ENCODE measurements at places on chromosomes 1 and 21.

- DNase-seq = peak; percentile 98
Observed at GRCh38 chr1:11908095-11908675, 18.0 kb downstream of the KIAA2013 start.

GRCh38 chr1:181608386-181608785 is 125.1 kb downstream of the CACNA1E start:
- DNase-seq = no peak

- DNase-seq = peak; percentile 57
Observed at GRCh38 chr21:31098576-31099005, 60.3 kb upstream of the KRTAP19-8 start.

- DNase-seq = no peak
Observed at GRCh38 chr1:157166590-157166989, 28.4 kb upstream of the ETV3 start.

DNA sequence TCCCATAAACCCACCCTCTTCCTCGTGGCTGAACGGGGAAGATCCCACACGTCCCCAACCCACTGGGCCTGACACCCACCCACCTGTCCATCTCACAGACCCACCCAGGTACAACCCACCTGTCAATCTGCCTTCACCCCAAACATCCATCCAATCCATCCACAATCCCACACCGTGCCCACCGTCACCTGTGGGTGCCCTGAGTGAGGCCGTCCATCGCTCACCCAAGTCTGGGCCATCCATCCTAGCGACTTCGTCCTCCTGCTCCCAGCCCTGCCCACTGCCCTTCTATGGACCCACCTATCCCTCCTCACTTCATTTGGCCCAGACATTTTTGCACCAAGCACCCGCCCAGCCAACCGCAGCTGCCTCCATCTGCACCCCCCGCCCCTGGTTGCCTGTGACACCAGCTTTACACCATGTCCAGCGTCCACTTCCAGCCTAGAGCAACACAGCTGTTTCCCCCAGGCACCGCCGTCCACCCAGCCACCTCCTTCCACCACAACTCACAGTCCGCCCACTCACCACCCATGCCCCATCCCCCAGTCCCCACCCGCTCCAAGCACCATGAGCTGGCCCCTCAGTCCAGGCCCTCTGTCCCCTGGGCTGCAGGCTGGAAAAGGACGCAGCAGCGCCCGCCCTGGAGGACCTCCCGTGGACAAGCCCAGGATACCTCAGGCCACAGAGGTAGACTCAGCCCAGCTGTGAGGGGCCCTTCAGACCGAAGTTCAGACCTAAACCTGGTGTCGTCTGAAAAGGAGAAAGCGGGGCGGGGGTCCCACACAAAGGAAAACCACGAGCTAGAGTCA is 7.7 kb downstream of the TTLL10 start:
- DNase-seq = no peak

DNA sequence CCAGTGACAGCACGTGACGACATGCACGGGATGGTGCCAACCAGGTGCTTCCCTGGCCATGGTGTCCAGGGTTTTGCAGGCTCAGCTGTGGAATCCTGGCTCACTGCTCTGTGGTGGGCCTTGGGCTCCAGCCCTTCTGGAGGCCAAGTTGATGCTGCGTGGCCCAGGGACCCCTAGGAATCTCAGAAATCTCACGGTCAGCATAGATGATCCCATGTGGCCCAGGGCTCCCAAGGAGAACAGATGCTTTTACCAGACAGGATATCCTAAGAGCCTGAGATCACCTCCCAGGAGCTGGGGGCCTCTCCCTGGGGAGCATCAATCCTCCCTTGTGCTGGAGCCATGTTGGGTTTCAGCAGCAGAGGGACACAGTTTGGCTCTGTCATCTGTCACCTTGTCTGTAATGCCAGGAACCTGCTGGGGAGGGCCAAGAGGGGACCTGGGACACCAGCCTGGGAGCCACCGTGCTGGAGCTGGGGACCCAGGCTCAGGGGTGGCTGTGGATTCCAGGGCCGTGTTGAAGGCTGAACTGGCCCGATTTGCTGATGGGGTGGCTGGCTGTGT is 63.9 kb downstream of the TRIM11 start:
- no peak for DNase-seq

DNA sequence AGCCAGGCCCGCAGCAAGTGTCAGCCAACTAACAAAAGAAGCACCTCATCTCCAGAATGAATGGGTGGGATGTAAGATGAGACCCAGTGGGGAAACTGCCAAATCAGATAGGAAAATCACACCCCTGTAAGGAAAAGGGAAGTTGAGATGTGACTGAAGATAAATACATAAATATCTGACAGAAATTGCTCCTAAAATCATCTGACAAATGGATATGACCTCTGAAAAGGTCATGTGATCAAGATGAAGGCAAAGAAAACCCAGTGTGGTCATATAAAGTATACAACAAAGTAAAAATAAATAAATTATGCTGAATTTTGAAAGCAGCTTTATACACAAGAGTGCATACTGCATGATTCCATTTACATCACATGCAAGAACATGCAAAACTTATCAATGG is 12.7 kb downstream of the SIPA1L2 start:
- DNase-seq = no peak

DNA sequence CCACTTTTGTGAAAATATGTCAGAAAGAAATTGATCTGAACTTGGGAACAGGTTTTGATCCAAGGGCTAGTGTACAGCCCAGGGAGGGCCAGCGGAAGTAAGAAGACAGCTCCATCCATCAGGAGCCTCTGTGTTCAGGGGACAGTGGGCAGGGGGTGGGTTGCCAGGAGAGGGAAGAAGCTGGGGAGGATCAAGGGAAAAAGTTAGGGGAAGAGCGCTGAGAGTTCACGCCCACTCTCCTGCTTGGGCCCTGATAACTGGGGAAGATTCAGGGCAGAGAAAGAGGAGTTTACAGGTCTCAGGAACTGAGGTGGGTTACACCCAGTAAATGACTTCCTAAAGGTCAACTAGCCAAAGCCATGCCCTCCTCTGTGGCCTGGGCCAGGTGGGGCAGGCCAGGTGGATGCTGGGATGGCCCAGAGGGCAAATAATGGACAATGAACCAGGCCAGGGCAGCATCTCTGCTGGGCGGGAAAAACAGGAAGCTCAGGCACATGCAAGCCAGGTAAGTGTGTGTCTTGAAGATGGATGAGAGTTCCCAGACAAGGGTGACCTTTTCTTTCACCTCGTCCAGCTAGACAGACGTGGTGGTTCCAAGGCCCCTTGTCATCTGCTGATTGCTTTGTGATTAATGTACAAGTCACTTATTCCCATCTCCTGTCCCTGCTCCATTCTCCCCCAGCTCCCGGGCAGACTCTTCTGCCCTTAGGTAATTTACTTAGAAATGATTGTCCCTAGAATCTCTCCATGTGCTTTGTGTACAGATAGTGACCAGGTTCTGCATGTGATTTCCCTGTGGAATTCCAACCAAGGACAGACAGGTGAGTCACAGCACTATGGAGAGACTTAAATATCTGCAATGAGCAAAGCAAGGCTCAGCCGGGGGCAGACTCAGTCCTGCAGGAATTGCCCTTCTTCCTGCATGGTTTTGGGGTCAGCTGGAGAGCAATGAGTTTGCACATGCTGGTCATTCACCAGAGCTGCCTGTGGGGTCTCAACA is 57.0 kb downstream of the MDM4 start:
- DNase-seq = peak; percentile 45

DNA sequence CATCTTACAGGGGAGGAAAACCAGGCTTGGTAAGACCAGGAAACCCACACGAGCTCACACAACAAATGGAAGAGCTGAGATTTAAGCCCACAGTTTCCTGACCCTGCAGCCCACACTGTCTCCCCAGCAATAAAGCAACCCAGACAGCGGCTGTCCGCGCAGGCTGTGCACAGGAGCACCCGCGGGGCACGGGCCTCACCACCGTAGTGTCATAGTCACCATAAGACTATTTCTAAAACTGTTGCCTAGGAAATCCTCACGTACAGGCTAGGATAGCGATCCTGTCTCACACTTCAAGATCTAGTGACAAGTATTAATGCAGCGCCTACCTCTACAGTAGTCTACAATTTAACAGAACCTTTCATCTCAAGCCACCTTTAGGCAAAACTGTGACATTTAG is 54.0 kb upstream of the SYT6 start:
- DNase-seq = no peak

DNA sequence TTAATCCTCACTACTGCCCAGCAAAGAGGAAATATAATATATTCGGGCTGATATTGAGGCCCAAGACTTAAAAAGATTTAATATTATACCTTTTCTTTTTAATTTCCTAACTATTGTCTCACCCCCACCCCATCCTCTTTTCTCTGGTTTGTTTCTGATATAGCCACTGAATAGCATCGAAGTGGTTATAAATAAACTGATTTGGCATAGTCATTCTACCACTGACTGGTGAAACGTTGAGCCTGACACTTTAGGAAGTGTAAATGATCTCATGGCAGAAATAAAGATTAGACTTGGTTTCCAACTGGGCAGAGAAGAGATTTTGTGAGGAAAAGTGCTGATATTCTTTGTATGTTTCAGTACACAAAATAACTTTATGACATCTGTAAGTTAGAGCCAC is 39.3 kb downstream of the DTL start:
- DNase-seq = no peak

GRCh38 chr1:67784545-67785186 is 48.6 kb downstream of the GNG12 start:
- peak; percentile 42 for DNase-seq

GRCh38 chr1:108199201-108199691 is 897 bp downstream of the SLC25A24 start:
- peak; percentile 31 for DNase-seq

- peak; percentile 62 for DNase-seq
Observed at GRCh38 chr1:43238085-43238484, 31.7 kb upstream of the TMEM125 start.

- DNase-seq = no peak
Observed at GRCh38 chr1:14614341-14614740, 15.9 kb downstream of the KAZN start.

- peak; percentile 93 for DNase-seq
Observed at GRCh38 chr1:44072204-44072603, 40.9 kb upstream of the SLC6A9 start.

DNA sequence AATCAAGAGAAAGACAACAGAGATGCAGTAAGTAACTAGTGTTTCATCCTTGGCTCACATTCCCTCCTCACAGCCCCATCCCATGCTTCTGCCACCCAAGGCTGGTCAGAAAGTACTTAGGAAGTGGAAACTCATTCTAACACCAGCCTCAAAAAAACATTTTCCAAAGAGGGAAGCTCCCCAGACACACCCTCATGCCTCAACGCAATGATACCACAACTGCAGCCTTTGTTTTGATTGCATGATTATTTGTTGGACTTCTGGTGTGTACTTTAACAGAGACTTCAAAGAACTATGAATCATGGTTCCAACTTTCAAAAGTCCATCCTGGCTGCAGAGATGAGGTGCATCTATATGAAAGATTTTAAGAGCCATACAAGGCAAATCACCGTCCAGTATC is 45.2 kb upstream of the KCNA3 start:
- DNase-seq = no peak

GRCh38 chr1:65558215-65558614 is 137.7 kb downstream of the LEPR start:
- peak; percentile 10 for DNase-seq

GRCh38 chr1:18885311-18886002 is 16.9 kb downstream of the ALDH4A1 start:
- DNase-seq = no peak

DNA sequence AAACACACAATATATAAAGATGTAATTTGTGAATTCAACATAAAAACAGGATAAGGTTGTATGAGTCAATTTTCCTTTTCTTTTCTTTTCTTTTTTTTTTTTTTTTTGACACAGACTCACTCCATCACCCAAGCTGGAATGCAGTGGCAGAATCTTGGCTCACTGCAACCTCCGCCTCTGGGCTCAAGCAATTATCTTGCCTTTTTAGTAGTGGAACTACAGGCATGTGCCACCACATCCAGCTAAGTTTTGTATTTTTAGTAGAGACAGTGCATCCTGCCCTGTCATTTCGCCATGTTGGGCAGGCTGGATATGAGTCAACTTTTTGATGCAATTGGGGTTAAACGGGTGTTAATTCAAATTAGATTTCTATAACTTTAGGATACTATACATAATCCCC is 10.3 kb upstream of the SPRR2B start:
- no peak for DNase-seq

GRCh38 chr1:229117664-229118300 is 153.1 kb upstream of the RAB4A start:
- peak; percentile 27 for DNase-seq

DNA sequence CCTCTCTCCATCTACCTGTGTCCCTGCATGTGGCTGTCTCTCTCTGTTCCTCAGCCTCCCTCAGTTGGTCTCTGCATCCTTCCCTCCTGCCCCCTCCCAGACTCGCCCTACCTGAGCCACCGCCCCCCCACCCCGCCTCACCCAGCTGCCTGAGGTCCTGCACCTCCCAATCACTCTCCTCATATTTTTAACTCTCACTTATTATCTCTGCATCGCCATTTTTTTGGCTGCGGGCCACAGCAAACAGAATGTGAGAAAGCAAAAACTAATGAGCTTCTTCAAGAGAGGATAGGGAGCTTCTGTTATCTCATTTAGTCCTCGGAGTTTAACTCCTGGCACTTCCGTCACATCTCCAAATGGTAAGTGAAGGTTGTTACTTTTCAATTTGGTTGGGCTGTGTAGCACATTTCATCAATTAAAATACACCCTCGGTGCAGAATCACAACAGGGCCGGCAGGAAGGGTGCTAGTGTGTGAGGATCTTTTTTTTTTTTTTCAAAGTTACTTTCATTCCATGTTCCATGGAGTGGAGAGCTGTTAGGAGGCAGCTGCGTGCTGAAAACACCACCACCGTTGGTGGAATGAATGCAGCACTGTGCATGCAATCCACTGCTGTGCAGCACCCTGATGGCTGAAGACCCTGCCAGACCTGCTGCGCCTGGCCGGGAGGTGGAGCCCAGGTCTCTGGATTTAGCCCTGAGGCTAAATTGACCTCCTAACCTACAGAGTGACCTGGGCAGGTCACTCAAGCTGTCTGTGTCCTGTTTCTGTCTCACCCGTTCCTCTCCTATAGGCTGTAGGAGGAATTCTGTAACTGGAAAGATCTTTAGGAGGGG is 157.2 kb upstream of the NFIA start:
- DNase-seq = no peak

DNA sequence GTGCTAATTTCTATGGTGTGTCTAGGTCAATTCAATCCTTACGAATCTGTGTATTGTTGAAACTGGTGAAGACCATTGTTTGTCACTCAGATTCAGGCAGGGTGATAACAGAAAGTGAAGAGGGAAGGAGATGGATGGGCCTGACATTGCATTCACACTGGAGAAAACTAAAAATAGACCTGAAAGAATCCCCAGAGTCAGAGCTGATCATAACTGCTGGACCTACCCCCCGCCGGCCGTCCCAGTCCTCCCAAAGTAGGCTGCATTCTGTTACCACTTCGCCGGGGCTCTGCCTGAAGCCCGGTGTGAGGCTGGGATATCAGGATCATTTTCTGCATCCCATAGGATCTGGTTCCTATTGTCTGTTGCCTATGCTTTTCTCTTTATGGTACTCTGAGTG is 121.1 kb downstream of the NUF2 start:
- DNase-seq = no peak

- peak; percentile 2 for DNase-seq
Observed at GRCh38 chr1:210726621-210727020, 397.9 kb downstream of the HHAT start.

- DNase-seq = peak; percentile 71
Observed at GRCh38 chr21:31509194-31510017, 150.1 kb upstream of the SOD1 start.

Data from iris pigment epithelial cell (primary cell).